Hepatocyte (in vitro differentiated cells): ENCODE measurements at places on chromosomes 16 and 17. TPM values are rescaled to one million over a fixed set of nuclear protein-coding genes. Genes with fewer than 3 reads are reported as not detected.

DNA sequence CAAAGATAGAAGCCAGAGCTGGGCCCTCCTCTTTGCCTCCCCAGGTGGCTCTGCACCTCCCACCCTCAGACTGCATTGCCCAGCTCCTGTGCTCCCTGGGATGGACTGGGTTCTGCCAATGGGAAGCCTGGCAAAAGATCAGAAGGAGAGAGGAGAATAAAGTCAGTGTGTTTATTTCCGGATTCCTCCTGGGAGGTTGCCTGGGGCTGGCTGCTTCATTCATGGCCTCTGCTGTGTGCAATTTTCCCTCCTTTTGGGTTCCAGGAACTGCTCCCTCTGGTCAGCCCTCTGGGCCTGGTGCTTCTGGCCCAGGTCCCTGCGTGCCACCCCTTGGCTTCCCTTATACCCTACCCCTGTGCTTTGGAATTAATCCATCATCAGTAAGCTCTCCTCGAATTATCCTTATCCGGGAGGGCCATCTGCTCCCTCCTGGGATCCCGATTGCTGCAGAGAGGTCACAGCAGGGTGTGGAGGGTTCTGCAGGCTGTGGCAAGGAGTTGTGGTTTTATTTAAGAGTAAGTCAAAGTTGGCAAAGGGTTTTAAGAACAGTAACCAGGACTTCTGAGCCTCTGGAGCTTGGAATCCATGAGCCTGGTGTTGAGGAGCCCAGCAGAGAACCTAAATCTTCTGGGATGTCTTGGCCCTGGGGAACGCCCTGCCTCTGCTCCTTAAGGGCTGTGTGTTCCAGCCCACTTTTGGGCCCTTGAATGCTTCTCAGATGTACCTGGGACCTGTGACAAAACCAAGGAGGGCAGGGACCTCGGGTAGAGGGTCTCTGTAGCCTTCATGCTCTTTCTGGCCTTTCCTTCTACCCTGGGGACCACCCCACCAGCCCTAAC is 8.2 kb upstream of the MMP2 start:
- no peaks in the 10 kb centered on the region for H3K36me3 ChIP-seq
- no peak overlapping the region for H3K27ac ChIP-seq
- no peak for DNase-seq
- H3K4me1 ChIP-seq = no peaks in the 10 kb centered on the region
- H3K27me3 ChIP-seq = no peaks in the 10 kb centered on the region
- H3K4me3 ChIP-seq = no peak overlapping the region

GRCh38 chr17:79745641-79746105 is 14.9 kb downstream of the ENPP7 start:
- H3K4me3 ChIP-seq = no peak overlapping the region
- H3K27ac ChIP-seq = no peak overlapping the region
- H3K36me3 ChIP-seq = no peaks in the 10 kb centered on the region
- peaks cover 36% of the 10 kb centered on the region for H3K27me3 ChIP-seq
- H3K4me1 ChIP-seq = peaks cover 38% of the 10 kb centered on the region

DNA sequence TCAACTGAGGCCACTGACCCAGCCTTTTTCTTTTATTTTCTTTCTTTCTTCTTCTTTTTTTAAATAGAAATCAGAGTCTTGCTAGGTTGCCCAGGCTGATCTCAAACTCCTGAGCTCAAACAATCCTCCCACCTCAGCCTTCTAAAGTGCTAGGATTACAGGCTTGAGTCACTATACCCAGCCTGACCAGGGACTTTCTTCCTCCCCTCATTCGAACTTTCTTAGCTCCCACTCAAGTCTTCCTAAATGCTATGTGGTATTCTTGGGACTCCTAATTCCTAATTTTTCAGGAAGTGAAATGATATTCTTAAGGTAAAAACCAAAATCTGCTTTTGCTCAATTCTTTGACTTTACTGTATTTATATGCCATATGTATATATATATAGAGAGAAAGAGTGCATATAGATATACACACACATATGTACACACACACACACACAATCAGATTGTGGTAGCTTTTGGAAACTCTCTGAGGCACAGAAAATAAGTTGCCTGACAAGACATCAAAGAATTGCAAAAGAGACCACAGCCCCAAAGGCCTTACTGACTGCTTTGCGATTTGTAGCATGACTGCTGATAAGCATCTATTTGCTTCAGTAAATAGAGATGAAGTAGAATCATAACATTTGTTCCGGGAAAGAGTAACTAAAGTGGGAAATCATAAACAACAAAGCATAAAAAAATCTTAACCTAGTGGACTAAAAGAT is 9.5 kb upstream of the AMZ2 start:
- no peaks in the 10 kb centered on the region for H3K4me1 ChIP-seq
- DNase-seq = no peak

DNA sequence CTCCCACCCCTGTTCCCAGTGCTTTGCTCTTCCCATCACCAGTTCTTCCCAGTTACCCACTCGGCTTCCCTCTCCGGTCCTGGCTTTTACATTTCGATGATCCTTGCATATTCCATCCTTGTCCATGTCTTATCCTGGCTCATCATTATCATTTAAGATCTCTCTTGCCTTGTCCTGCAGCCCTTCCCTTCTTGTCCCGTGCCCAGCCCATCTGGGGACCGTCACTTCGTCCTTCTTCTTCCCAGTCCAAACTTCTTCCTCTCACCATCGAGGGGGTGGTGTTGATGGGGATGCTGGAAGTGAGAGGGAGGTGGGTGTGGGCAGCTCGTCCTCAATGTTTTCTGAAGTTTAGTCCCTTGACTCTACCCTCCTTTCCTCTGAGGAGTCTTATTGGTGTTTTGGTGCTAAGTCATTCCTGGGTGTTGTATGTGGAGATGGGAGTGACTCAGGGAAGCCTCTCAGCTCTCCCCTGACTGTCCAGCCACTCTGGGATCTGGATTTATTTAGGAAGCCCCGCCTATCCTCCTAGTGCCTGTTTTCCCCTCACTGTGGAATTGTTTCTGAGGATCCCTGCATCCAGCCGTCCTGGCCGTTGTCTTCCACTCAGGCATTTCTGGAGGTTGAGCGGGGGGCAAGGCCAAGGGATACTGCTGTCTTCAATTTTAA is 975 bp downstream of the SNX29 start:
- peak overlapping the region; percentile 37 for H3K27ac ChIP-seq
- H3K27me3 ChIP-seq = no peaks in the 10 kb centered on the region
- H3K36me3 ChIP-seq = no peaks in the 10 kb centered on the region
- peak; percentile 27 for DNase-seq
- H3K4me1 ChIP-seq = peaks cover 4% of the 10 kb centered on the region
- peak overlapping the region; percentile 86 for H3K4me3 ChIP-seq

- peaks cover 35% of the 10 kb centered on the region for H3K4me1 ChIP-seq
- H3K36me3 ChIP-seq = no peaks in the 10 kb centered on the region
- H3K4me3 ChIP-seq = no peak overlapping the region
- DNase-seq = no peak
These were observed 199.3 kb upstream of the CHMP6 start for GRCh38 chr17:80792373-80792781.

DNA sequence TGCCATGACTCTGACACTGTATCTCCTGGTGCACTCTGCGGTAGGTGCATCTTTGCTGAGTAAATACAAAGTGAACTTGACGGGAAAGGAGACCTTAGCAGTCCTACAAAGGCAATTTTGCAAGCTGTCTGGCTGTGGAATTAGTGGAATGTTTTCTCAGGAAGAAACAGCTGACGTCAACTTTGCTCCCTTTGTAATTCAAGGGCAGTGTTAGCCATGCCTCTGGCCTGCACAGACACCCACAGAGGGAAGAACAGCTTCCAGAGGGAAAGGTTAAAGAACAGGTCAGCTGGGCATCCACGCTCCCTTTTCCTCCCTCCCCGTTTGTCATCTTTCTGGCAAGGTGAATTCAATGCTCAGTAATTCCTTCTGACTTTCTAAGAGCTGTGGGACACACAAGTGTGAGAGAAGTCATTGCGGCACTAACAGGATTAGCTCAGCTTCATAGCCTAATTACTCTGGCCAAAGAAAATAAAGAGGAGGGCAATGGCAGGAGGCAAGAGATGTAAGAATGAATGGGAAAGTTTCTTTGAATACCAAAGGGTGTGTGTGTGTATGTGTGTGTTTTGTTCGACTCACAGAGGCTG is 476.9 kb upstream of the GOT2 start:
- H3K36me3 ChIP-seq = no peaks in the 10 kb centered on the region
- peak; percentile 60 for DNase-seq
- H3K4me3 ChIP-seq = no peak overlapping the region
- H3K27ac ChIP-seq = no peak overlapping the region
- no peaks in the 10 kb centered on the region for H3K27me3 ChIP-seq

DNA sequence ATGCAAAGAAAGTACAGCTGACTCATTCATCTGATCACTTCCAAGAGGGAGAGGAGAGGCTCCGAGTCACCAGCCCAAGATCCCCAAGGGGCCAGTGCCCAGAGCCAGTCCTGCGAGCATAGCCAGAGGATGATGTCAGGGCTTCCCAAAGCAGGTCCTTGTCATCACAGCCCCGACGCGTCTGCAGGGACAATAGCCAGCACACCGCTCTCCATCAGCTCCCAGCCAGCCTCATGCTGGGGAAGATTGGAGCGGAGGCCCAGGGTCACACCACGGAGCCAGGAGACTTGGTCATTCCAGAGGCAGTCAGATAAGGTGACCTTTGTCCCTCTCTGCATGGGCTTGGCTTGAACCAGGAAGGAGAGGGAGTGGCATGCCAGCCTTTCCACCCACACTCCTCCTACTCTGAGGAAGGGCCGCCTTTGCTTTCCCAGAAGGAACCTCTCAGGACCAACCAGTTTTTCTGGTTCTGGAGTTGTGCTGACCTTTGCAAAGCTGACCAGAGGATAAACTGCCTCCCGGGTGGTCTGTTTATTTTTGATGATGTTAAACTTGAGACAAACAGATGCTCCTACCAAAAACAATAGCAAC is 58.3 kb upstream of the ARHGAP44 start:
- no peaks in the 10 kb centered on the region for H3K27me3 ChIP-seq
- peak overlapping the region; percentile 93 for H3K27ac ChIP-seq
- no peaks in the 10 kb centered on the region for H3K36me3 ChIP-seq
- peaks cover 39% of the 10 kb centered on the region for H3K4me1 ChIP-seq
- H3K4me3 ChIP-seq = no peak overlapping the region

DNA sequence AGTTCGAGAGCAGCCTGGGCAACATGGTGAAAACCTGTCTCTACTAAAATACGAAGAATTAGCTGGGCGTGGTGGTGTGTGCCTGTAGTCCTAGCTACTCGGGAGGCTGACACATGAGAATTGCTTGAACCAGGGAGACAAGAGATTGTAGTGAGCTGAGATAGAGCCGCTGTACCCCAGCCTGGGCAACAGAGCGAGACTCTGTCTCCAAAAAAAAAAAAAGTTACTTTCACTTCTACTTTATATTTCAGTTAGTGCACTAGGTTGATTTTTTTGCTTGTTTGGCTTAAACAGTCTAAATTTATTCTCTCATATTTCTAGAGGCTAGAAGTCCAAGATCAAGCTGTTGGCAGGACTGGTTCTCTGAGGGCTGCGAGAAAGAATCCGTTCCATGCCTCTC is 13.4 kb downstream of the CCDC102A start:
- H3K36me3 ChIP-seq = no peaks in the 10 kb centered on the region
- no peaks in the 10 kb centered on the region for H3K27me3 ChIP-seq
- H3K27ac ChIP-seq = no peak overlapping the region
- no peak for DNase-seq
- H3K4me1 ChIP-seq = peaks cover under 1% of the 10 kb centered on the region

- H3K27ac ChIP-seq = no peak overlapping the region
- no peak for DNase-seq
- no peaks in the 10 kb centered on the region for H3K36me3 ChIP-seq
- H3K4me1 ChIP-seq = peaks cover 7% of the 10 kb centered on the region
These were observed 29.5 kb upstream of the DNAI2 start for GRCh38 chr17:74244548-74244947.

DNA sequence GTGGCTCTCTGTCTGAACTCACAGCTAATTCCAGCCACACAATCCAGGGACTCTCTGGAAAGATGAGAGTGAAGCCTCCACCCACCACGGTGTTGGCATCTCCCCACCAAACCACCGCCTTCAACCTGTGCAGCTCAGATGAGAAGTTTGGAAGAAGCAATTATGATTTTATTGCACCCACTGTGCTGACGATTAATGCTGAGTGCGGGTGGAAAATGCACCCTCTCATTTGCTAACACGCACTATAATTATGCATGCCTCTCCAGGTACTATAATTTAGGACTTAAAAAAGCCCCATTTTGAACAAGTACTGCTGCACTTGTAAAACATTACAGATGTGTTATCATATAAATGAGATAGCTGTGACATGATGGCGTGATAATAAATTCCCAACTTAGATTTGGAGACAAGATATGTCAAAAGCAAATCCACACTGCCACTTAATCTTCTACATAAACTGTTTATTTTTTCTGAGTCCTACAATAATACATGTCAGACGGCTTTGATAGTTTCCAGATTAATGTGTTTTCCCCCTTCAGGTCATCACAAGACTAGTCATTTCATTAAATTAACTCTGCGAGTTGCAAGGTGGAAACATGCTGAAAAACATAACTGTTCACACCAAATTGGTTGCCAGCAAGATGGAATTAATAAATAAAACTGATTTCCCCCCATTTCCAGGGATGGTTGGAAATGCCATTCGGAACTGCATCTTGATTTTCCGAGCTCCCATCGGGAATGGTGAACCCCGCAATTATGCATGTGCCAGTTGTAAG is 466.5 kb upstream of the MAF start:
- peaks cover 16% of the 10 kb centered on the region for H3K4me1 ChIP-seq
- H3K36me3 ChIP-seq = no peaks in the 10 kb centered on the region
- DNase-seq = no peak
- H3K4me3 ChIP-seq = no peak overlapping the region

DNA sequence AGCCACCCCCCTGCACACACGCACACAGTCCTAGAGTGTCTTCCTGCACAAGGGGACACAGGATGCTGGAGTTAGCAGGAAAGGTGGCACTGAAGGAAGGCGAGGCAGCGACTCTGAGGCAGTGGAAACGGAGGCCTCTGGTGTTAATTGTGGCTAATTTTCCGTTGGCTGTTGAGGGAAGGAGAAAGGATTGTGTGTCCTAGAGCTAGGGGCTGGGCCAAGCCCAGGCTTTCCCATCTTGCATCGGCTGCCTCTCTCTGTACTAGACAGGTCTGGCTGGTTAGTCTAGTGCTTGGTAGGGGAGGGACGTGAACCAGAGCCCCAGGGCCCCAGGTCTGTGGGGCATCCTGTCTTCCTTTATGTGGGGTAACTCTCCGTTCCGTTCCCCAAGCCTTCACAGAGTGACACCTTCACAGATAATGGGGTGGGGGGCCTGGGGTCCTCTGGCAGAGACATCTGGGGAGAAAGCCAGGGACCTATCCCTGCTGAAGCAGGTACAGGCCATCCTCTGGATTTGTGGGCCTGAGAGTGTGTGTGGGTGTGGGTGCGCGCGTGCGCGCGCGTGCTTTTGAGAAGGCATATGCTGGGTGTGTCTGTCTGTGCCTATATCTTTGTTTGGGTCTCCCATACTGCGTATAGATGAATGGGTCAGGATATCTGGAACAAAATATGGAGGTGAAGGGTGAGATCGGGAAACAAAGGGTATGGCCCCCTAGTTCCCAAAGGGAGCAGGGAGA is at the start of gene CHD3:
TSS of gene CHD3 (plus strand) at position 606 of the 737 bp plus-strand sequence. CDS start 212 bp downstream, outside the sequence.
- peak; percentile 79 for DNase-seq
- no peaks in the 10 kb centered on the region for H3K27me3 ChIP-seq
- no peaks in the 10 kb centered on the region for H3K36me3 ChIP-seq
- H3K4me1 ChIP-seq = peaks cover 26% of the 10 kb centered on the region
- peak within 1 kb of the TSS; percentile 95 for H3K27ac ChIP-seq

- no peak overlapping the region for H3K4me3 ChIP-seq
- H3K27ac ChIP-seq = no peak overlapping the region
- no peaks in the 10 kb centered on the region for H3K27me3 ChIP-seq
- no peaks in the 10 kb centered on the region for H3K4me1 ChIP-seq
- no peak for DNase-seq
These were observed 93.1 kb upstream of the TMEM97 start for GRCh38 chr17:28225867-28226266.

The PRM1 gene
- total RNA-seq = not detected in 2 replicates

The CDH15 gene
- total RNA-seq = 0.13 TPM in 1 of 2 replicates, not detected in the other

The TP53TG3 gene
- total RNA-seq = not detected in 2 replicates

The GAST gene
- total RNA-seq = not detected in 2 replicates

The HLF gene
- total RNA-seq = 0.32 and 0.60 TPM in 2 replicates

The ENPP7 gene
- total RNA-seq = 21.3 and 22.2 TPM in 2 replicates

The UTS2R gene
- 0.10 TPM in 1 of 2 replicates, not detected in the other for total RNA-seq
